T-helper 17 cell (primary cell): ENCODE measurements at places on chromosomes 7 and 10.
A peak's percentile ranks its signal among the peaks of the same experiment; 100 is the strongest.

DNA sequence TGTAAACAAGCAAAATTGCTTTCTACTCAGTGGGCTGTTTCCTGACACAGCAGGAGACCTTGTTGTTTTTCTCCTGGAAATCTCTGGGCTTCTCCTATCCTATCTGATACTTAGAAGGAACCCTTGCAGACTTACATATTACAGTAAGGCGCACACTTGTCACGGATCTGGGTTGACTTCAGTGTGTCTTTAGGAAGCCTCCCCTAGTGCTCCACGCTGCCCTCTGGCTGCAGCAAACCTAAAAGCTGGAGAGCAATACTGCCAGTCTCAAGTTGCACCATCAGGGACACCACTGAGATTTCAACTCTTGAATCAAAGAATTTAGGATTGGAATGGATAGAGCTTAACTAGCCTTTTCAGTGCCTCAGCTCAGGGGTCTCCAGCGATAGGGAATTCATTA lies 495.3 kb downstream of the LRMDA start:
- DNase-seq, result no peak

GRCh38 chr7:103932389-103932788 lies 57.1 kb downstream of the RELN start:
- no peak for DNase-seq

GRCh38 chr10:119306514-119306951 lies 99.2 kb downstream of the GRK5 start:
- peak; percentile 67 for DNase-seq

GRCh38 chr10:63369711-63370110 lies 96.1 kb downstream of the JMJD1C start:
- DNase-seq, result no peak

DNA sequence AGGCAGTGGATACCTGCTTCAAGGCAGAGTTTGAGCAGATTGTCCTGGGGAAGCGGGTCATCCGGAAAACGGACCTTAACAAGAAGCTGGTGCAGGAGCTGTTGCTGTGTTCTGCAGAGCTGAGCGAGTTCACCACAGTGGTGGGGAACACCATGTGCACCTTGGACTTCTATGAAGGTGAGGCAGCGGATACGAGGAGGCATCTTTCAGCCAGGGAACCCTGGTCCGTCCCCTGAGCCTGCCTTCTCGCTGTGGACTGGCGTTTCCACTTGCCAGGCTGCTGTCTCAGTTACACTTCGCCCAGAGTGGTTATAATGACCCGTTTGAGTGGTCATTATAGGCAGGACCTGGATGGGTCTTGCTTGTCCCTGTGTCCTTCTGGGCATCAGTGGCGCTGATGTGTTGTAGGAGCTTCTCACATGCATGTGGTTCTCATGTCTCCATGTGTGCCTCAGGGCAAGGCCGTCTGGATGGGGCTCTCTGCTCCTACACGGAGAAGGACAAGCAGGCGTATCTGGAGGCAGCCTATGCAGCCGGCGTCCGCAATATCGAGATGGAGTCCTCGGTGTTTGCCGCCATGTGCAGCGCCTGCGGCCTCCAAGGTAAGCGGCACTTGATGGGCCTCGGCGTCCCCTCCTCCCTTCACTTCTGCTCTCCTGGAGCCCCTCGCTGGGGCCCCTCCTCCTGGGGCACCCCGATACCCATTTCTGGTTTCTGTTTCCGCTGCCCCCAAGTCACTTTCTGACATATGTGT lies 18.0 kb downstream of the UPP1 start:
- DNase-seq, result no peak

DNA sequence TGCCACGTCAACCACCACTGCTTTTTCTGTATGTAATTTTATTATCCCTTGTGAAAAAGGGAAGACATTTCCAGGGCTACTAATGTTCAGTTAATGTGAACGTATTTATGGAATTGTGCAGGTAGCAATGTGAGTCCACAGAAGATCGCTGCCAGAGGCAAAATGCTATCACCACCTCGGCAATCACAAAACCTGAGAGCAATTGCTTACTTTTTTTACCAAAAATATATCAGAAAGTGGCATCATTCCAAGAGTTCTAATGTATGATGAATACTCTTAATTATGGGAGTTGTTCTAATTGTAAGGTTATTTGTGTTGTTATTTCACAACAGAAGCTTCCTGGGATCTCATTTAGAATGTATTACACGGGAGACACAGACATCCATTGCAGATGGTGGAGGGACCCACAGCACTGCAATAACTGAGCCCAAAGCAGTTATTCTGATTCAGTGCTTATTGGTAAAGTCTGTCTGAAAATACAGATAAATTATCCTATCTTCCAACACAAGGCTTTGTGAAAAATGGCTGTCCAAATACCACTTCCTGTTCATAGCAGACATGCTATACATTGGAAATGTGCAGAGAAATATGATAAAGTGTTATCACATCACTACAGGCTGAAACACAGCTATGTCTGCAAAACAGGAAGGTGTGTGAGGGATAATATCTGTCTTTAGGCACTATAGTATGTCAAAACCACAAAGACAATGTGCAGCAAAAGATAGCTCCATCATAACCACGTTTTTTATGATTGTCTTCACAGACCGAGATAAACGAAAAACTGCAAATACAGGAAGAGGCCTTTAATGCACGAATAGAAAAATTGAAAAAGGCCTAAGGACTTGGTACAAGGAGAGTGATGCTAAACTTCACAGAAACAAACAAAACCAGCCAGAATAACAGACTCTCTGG lies 102.7 kb downstream of the CABCOCO1 start:
- DNase-seq, result no peak

- DNase-seq, result no peak
These were observed 3.2 kb upstream of the CDHR1 start for GRCh38 chr10:84191106-84191505.
